ENCODE measurements at places on chromosomes 2 and 18.

DNA sequence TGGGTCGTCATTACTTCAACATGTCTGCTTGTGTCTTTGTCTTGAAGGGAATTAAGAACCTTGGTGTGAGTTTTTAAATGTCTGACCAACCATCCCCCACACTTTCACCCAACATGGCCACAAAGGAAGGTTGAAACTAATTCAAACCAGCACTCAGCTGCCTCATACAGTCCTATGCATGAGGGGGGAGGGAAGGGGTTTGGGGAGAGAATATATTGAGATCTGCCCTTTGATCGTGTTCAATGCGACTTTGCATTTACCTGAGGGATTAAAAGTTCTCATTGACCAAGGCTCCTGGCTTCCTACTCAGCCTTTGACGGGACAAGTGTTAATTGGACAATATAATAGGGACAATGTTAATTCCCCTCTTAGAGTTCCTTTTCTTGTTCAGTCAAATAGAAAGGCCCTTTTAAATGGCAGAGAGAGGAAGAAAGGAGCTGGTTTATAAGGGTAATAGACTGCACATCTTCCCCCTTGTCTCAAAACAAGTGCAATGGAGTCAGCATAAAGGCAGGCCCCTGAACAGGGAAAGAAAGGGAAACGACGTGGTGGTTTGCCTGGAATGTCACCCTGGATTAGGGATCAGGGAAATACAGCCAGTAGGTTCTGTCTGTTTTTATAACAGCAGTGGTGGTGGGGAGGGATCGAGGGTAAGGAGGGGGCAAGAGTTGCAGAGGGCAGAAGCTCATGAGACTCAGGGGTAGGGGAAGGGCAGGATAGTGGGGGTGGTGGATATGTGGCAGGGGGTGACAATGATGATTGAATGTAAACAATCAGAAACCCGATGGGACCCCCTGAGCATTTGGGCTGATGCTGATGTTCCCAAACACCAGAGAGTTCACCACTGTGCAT lies 198.7 kb downstream of the MYCN start:
- DNase-seq: no peak

DNA sequence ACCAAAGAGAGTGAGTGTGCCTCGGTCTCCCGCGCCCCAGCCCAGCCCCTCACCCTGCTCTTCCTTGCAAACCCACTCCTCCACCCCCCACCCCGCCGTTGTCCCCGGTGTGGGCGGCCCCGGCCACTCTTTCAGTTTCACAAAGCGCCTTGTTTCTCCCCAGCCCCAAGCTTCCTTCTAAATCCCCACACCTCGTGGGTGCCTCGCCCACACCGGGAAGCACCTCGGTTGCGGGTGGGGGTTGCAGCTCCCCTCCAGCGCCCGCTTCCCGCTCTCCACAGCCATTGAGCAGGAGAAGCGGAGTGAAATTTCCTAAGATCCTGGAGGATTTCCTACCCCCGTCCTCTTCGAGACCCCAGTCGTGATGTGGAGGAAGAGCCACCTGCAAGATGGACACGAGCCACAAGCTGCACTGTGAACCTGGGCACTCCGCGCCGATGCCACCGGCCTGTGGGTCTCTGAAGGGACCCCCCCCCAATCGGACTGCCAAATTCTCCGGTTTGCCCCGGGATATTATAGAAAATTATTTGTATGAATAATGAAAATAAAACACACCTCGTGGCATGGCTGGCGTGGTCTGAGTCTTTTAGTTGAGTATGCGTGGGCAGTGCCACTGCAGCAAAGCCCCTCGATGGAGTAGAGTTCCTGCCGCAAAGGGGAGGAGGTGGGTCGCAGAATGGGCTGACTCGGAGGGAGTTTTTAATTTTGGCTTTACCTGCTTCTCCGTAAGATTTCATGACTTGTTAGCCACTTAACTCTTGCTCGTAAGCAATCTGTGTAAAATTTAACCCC lies 848 bp downstream of the TMSB10 start:
- DNase-seq: no peak

DNA sequence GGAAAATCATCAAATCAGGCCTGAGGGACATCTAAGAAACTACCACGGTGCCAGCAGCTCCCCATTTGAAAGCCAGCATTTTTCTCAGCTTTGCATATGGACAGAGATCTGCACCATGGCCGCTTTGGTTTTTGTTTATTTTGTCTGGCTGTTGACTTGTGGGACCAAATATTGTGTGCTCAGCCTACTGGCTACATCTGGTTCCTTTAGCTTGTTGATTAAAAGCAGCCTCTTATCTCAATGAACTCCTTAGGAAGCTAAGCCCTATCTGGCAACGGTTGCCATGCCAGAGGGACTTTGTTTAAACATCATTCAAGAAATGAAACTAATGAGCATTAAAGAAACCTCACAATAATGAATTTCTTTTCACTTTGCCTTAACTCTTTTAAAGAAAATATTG lies 32.4 kb upstream of the CCDC150 start:
- no peak for DNase-seq

DNA sequence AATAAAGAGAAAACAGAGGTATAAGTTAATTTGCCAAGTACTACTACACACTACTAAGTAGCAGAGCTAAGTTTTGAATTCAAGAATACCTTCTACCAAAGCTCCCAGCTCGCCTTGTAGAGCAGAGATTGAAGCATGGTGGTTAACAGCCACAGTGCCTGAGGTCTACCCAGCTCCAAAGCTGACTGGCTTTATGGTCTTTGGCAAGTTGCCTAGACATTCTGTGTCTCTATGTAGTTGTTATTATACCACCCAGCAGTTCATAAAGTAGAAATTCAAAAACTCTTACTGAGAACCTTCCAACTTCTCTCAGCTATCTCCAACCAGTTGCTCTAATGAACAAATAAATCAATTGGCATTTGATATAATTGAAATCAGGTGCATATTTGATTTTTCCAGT lies 87.8 kb downstream of the PDE11A start:
- DNase-seq: no peak

DNA sequence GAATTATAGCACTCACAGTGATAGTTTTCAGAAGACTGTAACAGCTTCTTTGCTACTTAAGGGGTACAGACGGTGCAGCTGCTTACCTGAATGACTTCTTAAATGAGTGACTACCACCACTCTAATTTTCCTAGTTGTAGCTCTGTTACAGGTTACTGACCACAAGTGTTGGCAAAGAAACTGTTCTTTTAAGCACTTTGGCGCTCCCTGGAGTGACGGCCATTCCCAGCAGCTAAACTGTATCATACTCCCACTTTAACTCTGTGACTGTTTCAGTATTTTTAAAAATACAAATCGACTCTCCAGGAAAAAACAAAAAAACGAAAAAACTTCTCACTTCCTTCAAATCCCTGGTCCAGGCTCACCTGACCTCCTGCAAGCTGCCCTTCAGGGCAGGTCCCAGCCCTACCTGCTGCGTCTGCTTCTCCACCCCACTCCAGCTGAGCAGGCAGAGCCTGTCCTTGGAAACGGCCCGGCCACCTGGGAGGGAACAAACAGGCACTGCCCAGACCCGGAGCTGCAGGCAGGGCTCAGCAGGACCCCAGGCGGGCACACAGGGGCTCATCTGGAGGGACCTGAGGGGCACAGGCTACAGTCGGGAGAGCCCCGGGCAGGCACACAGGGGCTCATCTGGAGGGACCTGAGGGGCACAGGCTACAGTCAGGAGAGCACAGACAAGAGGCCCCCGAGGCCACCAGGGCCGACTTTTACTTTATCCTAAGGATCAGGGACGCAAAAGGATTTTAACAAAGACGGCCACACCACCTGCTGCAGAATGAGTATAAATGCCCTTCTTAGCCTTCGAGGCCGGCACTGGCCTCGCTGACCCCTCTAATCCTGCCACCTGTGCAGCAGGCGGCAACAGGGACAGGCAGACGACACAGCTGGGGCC lies 24.5 kb downstream of the SLC66A2 start:
- DNase-seq: no peak

DNA sequence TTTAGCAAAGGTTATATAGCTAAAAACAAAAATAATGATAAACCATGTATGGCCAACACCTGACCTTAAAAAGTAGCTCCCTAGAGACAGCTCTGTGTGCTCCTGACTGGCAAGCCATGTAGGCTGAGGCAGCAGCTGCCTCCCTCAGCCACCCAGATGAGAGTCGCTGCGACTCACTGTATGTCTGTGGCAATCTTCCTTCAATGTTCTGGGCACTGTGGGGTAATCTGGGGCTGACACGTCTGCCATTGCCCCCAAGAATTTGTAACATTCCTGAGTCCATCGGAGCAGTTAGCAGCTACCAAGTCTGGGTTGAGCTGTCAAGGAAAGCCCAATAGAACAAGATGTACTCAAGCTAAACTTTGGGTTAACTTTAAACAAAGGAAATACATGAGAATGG lies 106.4 kb upstream of the DAPL1 start:
- no peak for DNase-seq

GRCh38 chr2:233535271-233535670 lies 31.3 kb downstream of the USP40 start:
- no peak for DNase-seq

DNA sequence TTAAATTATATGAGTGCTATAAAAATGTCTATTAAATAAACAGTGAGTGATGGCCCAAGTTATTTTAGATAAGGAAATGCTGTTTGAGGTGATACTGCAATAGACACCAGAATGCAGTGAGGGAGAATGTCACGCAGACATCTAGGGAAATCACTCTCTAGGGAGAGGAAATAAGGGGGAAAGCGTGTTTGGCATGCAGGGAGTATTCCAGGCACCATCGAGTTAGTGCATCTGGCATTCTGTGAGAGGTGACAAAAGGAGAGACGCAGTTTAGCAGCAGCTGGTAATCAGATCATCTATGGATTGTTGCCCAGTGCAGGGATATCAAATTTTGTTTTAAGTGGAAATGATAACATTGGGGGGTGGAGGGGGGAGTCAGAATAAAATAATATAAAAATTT lies 175.4 kb upstream of the NETO1 start:
- no peak for DNase-seq

DNA sequence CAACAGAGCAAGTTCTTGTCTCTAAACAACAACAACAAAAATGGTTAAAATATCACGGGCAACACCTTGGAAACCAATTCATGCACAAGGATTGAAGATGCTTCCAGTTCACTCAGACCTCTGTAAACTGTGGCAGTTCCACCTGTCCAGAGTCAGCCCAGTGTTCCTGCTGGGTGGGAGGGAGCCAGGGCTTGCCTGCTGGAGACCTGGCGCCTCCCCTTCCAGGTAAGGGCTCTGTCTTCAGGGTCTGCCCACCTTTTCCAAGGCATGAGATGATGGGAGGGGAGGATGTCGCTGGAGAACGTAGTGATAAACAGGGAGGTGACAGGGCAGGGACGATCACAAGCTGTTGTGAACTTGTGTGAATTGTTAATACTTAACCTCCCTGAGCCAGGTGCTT lies 9.8 kb upstream of the GPC1 start:
- no peak for DNase-seq

- no peak for DNase-seq
Observed at GRCh38 chr2:218727502-218728165, 17.0 kb downstream of the TTLL4 start.

DNA sequence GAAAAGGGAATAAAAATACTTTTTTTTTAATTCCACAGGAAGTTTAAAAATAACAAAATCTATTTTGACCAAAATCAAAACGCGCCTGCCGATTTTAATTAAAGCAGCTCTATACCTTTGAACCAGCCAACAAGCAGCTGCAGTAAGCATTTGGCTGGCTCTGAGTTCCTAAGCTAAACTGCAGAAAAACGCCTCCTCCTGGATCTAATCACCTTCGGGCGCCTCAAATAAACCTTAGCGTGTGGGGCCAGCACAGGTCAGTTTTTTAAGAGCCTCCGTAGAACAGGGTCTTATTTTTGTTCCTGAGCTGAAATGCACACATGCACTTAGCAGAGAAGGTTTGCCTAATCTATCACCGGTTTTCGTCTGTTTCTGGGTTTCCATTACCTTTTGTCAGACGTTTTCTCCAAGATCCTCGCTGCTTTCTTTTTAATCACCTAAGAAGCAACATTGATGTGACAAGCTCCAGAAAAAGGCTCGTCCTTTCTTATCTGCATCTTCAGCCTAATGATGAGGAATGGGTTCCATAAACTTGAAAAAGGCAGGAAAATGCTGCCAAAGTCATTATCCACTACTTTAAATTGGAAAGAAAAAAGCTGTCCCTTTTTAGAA lies 64.7 kb upstream of the HNRNPA3 start:
- DNase-seq: no peak

DNA sequence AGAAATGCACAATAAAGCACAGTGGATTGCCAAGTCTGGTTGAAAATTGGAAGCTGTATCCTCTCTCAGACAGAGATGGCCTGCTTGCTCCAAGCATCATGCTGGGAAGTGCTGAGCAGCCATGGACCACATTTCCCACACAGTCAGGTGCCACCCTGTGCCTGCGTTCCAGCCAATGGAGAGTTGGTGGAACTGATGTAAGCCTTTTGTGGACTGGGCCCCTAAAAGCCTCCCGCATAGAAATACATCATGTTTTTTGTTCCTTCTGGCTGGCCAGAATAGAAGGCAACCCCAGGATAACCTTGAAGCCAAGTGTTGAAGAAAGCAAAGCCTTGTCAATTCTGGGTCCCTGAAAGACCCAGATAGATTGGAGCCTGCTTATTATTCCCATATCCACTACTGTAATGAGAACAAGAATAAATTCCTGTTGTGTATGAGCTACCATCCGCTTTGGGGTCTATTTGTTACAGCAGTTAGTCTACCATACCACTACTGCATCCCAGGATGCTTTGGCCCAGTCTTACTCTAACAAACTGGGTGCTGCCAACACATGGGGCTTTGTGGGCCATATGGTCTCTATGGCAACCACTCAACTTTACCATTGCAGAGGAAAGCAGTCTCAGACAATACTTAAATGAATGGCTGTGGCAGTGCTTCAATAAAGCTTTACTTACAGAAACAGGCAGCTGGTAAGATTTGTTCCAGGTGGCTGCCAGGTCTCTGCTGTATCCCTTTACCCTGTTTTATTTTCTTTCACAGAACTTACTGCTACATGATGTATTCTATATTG lies 65.4 kb downstream of the POLE4 start:
- no peak for DNase-seq

DNA sequence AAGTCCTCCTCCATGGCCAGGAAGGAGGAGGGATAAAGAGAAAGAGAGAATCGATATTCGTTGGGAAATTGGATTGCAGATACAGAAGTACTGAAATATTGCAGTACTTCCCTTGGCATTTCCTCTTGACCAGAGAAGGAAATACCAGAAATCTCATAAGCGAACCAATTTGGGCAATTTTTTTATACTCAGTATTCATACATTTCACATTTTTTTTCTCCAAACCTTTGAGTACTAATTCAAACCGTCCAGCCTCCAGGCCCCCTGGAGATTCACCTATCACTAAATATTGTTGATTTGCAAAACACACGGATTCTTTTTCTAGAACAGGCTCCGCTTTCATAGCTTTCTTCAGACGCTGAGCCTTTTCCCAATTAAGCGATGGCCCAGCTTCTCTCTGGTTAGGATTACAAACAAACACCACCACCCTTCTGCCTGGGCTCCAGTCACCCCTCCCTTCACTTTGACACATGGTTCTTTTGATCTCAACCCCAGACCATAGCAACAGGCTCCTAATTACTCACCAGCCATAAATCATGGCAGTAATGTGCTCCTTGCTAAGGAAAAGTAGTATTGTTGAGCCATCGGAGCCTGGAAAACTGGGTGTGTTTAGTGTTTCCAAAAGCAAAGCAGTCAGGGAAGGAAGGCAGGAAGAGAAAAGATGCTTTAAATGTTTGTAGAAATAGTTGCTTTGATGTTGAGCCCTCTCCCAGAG lies 138.4 kb upstream of the CCDC68 start:
- no peak for DNase-seq
